ENCODE measurements at places on chromosomes 4 and X. TPM values are rescaled to one million over a fixed set of nuclear protein-coding genes. Genes with fewer than 3 reads are reported as not detected.

DNA sequence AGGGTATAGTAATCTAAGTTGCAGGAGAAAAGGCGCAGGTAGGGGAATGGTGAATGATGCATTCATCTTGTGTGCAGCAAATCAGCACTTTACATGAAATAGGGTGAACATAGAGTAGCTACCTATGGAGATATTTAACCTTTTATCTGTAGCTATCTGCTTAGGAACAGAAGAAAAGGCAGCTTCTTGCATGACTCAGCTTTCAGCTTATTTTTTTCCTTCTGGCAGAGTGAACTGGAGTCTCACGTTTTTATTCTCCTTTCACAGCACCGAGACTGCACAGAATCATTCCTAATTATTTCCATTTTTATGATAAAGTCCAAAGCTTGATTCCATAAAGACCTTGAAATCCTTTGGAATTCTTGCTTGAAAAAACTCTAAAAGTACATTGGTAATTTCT is 4.8 kb upstream of the SCOC start:
- H3K4me1 ChIP-seq = peaks cover 7% of the 10 kb centered on the region
- no peak overlapping the region for H3K4me3 ChIP-seq
- no peaks in the 10 kb centered on the region for H3K36me3 ChIP-seq
- no peaks in the 10 kb centered on the region for H3K27me3 ChIP-seq
- no peak for DNase-seq

The AMOT gene
- total RNA-seq = 1.1 TPM

DNA sequence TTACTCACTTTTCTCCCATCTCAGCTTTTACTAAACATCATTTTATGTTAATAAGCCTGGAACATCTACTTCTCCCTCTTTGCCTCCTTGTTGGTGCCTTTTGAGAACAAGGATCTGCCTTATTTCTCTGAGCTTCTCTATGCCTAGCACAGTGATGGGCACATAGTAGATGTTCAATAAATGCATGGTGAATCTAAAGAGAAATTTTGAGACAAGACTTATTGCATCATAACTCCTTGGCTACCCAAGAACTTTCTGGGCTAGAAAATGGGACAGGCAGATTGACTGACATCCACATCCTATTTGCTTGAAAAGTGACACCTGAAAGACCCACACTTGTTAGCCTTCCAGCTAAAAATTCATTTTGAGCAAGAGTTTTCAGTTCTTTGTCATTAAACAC is 87.2 kb upstream of the TFDP3 start:
- no peaks in the 10 kb centered on the region for H3K4me1 ChIP-seq
- H3K27ac ChIP-seq = no peak overlapping the region

- no peak overlapping the region for H3K4me3 ChIP-seq
- peaks cover 20% of the 10 kb centered on the region for H3K4me1 ChIP-seq
- no peak for DNase-seq
- peaks cover 1% of the 10 kb centered on the region for H3K36me3 ChIP-seq
These were observed 4.0 kb upstream of the HSPA4L start for GRCh38 chr4:127778102-127778501.

The ENPP6 gene
- total RNA-seq = 0.40 TPM

- H3K4me1 ChIP-seq = peaks cover 23% of the 10 kb centered on the region
- no peak overlapping the region for H3K4me3 ChIP-seq
- no peaks in the 10 kb centered on the region for H3K27me3 ChIP-seq
- peaks cover 41% of the 10 kb centered on the region for H3K36me3 ChIP-seq
- DNase-seq = peak; percentile 61
These were observed 186.9 kb downstream of the LRBA start for GRCh38 chr4:150828159-150828558.

- no peak for DNase-seq
- peaks cover 2% of the 10 kb centered on the region for H3K4me1 ChIP-seq
- no peak overlapping the region for H3K27ac ChIP-seq
- no peak overlapping the region for H3K4me3 ChIP-seq
These were observed 60.7 kb downstream of the GAB1 start for GRCh38 chr4:143397335-143397734.

The SPANXC gene
- not detected for total RNA-seq

GRCh38 chrX:115894087-115894486 is 276.5 kb upstream of the AGTR2 start:
- no peaks in the 10 kb centered on the region for H3K36me3 ChIP-seq
- H3K4me1 ChIP-seq = no peaks in the 10 kb centered on the region
- H3K27ac ChIP-seq = no peak overlapping the region
- H3K4me3 ChIP-seq = no peak overlapping the region

DNA sequence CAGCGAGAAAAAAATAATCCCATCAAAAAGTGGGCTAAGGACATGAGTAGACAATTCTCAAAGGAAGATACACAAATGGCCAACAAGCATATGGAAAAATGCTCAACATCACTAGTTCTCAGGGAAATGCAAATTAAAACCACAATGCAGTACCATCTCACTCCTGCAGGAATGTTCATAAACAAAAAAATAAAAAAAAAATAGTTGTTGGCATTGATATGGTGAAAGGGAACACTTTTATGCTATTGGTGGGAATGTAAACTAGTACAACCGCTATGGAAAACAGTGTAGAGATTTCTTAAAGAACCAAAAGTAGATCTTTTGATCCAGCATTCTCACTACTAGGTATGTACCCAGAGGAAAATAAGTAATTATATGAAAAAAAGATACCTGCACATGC is 508.3 kb upstream of the MAGEB2 start:
- H3K4me3 ChIP-seq = no peak overlapping the region
- no peaks in the 10 kb centered on the region for H3K4me1 ChIP-seq
- H3K27ac ChIP-seq = no peak overlapping the region
- DNase-seq = no peak
- H3K27me3 ChIP-seq = no peaks in the 10 kb centered on the region

The NHSL2 gene
- total RNA-seq = 0.88 TPM

GRCh38 chr4:103375278-103375677 is 177.1 kb upstream of the CENPE start:
- no peaks in the 10 kb centered on the region for H3K27me3 ChIP-seq
- DNase-seq = no peak
- H3K27ac ChIP-seq = no peak overlapping the region
- no peak overlapping the region for H3K4me3 ChIP-seq

- no peaks in the 10 kb centered on the region for H3K27me3 ChIP-seq
- no peak overlapping the region for H3K4me3 ChIP-seq
- H3K4me1 ChIP-seq = no peaks in the 10 kb centered on the region
- H3K36me3 ChIP-seq = no peaks in the 10 kb centered on the region
- H3K27ac ChIP-seq = no peak overlapping the region
These were observed 242.4 kb downstream of the TMA16 start for GRCh38 chr4:163736876-163737275.

DNA sequence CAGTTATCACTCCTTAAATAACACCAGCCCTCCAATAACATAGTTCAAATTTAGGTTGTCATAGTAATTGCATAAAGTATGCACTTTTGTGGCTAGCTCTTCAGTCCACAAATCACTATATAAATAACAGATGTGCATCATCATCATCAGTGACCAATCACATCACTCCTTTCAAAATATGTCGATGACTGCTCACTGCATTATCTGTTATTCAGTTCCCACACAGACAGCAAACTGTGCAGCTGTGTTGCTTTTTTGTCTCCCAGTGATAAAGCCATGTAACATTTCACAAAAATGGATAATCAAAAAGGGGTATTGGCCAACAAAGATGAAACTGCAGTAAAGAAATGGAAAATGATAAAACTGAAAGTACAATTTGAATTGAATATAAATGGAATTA is 205.4 kb downstream of the DCLK2 start:
- H3K27me3 ChIP-seq = no peaks in the 10 kb centered on the region
- no peak overlapping the region for H3K27ac ChIP-seq
- no peak overlapping the region for H3K4me3 ChIP-seq

DNA sequence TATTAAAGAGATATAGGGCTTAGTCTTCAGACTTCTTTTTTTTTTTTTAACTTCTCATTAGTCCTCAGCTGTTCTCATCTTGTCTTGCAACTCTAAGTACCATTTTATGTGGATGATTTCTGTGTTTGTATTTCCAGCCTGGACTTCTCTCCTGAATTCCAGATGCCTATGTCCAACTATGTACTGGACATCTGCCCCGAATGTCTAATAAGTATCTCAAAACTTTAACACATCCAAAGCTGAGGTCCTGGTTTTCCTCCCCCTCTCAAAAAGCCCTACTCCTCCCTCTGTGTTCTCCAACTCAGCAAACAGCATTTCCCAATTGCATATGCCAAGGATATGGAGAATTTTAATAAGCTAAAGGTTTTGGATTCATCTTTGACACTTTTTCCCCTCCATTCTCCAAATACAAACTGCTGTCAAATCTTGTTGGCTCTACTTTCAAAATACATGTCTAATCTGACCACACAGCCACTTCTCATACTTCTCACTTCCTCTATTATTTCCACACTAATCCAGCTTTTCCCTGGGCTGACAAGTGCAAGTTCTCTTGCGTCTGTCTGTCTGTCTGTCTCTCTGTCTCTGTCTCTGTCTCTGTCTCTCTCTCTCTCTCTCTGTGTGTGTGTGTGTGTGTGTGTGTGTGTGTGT is 79.8 kb downstream of the CLCN5 start:
- no peaks in the 10 kb centered on the region for H3K27me3 ChIP-seq
- H3K36me3 ChIP-seq = peaks cover 2% of the 10 kb centered on the region
- H3K4me3 ChIP-seq = no peak overlapping the region
- no peak overlapping the region for H3K27ac ChIP-seq
- no peaks in the 10 kb centered on the region for H3K4me1 ChIP-seq

- no peak for DNase-seq
- no peak overlapping the region for H3K4me3 ChIP-seq
- H3K4me1 ChIP-seq = no peaks in the 10 kb centered on the region
- no peaks in the 10 kb centered on the region for H3K36me3 ChIP-seq
These were observed 1820.1 kb upstream of the TENM3 start for GRCh38 chr4:180422989-180423711.

The ADH1B gene
- not detected for total RNA-seq

Data from activated CD8-positive, alpha-beta T cell treated with anti-CD3 and anti-CD28 coated beads for 36 hours (primary cell).